ENCODE measurements at places on chromosomes 2 and 18. TPM values are rescaled to one million over a fixed set of nuclear protein-coding genes. Genes with fewer than 3 reads are reported as not detected.
A peak's percentile ranks its signal among the peaks of the same experiment; 100 is the strongest.

- no peak for ATAC-seq
Observed at GRCh38 chr2:196160946-196161345, 10.4 kb downstream of the STK17B start.

DNA sequence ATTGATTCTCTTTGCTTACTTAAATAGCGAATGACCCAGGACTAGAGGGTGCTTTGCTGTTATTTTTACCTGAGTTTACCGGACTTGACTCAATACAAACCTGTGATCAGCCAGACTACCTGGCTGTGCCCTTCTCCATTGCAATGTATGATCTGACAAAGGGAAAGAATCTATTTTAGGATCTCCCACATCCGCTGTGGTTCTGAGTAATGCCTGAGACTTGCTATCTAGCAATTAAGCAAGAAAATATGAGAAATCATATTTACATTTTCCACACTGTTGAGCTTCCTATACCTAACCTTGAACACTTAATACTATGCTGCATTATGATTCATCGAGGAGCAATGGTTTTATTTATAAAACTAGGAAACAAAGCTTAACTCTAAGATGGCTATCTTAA lies 215.2 kb downstream of the RAD51AP2 start:
- no peak for ATAC-seq

- ATAC-seq: peak; percentile 54
Observed at GRCh38 chr2:176001281-176001915, 669 bp downstream of the LNPK start.

The NYAP2 gene
- not detected for total RNA-seq

GRCh38 chr18:41265047-41265446 lies 690.0 kb upstream of the PIK3C3 start:
- no peak for ATAC-seq

The PLCD4 gene
- total RNA-seq: 0.52 TPM

GRCh38 chr2:15889442-15890123 lies 50.8 kb upstream of the MYCN start:
- ATAC-seq: no peak

DNA sequence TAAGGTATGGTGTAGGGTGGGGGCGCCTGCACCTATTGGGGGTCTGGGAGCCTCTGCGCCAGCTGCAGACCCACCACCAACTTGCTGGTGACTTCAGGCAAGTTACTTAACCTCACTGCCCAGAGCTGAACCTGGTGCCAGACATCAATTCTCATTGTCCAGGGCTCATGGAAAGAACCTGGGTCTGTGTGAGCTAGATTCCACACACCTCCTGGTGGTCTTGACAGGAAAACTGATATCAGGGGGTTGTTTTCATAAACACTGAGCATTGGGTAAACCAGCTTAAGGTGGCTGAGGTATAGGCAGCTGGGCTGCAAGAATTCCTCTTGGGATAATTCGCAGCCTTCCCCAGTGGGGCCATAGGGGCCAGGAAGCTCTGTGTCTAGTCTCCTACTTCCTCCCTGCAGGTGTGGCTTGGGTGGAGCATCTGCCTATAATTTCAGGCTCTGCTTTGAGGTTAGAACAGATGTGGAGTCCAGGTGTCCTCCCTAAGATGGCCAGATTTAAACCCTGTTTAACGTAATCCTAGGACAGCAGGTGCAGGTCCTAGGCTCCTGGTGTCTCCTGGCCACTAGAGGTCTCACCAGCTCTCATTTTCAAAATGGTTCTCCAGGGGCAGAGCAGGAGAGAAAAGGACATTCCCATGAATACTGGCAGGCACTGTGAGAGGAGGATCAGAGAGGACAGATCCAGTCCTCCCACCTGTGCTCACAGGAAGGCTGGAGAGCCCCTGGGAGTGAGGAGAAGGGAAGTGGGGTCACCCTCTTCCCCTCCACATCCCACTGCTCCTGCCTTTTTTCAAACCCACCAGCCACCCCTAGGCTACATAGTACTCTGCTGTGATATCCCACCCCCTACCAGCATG lies 100.4 kb upstream of the SMAD2 start:
- peak; percentile 32 for ATAC-seq

DNA sequence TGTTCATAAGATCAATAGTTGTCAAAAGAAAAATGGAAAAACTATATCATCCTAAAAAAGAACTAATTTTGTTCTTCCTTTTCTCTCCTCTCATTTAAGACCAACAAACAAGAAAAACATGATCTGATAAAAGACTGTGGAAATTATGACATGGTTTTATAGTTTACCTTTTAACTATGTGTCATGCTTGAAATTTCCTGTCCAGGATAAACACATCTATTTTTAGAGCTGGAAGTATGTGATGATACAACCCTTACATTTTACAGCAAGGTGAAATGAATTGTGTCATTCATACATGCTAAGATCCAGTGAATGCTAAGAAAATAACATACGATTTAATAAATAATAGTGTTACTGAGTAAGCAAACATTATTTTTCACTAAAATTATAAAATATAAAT lies 89.9 kb downstream of the GULP1 start:
- no peak for ATAC-seq

DNA sequence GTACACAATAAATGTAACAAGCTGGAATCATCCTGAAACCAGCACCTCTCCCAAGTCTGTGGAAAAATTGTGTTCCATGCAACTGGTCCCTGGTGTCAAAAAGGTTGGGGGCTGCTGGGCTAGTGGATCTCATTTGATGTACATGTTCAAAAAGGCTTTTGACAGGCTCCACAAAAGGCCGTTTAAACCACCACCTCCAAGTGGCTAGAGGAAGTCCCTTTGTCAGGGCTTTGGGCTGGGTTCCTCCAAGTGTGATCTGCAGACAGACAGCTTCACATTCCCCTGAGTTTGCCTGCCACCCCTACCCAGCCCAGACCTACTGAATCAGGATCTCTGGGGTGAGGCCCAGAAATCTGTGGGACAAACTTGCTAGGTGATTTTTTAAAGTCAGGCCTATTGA lies 84.7 kb downstream of the TGFA start:
- no peak for ATAC-seq

The PIGN gene
- 32.3 TPM for total RNA-seq

GRCh38 chr2:215794829-215795546 lies 218.4 kb downstream of the MREG start:
- ATAC-seq: no peak

DNA sequence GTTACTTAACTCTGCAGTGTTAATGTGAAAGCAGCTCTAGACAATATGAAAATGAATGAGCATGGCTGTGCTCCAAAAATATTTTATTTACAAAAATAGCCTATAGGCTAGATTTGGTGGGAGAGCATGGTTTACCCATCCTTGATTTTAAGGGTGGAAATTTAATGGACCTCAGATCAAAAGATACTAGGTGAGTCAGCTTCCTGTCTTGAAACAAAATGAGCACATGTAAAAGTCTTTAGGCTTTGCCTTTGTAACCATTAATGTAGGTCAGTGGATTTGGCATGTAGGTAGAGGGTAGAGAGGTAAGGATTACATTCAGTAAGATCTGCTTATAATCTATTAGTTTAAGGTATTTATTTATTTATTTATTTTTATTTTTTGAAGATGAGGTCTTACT lies 72.7 kb downstream of the GREB1L start:
- no peak for ATAC-seq

DNA sequence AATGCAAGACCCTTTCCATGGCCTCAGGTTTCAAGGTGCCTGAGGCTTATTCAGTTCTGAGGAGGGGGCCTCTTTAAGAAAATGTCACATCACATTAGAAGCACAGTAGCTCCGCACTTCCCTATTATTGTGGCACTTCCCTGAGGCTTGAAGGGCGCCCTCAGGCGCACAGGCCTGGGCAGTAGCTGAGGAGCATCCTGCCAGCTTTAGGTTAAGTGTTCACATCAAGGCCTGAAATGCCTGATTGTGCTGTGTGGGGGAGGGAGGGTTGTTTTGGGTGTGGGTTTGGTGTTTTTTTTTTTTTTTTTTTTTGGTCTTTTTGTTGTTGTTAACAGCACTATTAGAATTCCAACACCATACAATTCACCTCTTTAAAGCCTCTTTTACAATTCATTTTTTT lies 107.9 kb downstream of the CABLES1 start:
- no peak for ATAC-seq

DNA sequence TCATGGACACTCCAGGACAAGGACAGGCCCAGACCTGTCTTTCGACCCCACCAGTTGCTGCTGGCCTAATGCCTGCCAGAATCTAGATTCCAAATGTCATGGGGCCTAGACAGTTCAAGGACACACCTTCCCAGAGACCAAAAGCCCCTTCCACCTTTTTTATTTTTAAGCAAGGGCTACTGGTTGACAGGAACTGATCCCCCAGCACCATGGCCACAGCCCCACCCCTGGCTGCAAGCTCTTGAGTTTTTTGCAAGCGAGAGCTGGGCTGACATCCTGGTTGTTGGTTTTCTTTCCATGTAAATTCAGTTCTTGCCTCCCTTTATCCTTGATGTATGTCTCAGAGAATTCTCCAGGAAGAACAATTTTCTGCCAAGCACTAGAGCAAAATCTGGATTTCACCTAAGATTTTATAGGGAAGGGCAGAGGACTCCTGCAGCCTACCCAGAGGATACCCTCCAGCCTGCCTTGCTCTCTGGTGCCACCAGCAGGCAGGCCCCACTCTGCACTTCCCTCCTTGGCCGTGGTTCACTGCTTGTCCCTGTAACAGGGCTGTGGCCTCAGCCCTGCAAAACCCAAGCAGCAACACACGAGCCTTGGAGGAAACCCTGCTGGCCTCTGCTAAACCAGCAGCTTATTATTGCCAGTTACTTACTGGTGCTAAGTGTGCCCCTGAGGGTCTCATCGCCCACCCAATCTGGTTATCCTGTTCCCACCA lies 97.7 kb downstream of the TWIST2 start:
- no peak for ATAC-seq

- no peak for ATAC-seq
Observed at GRCh38 chr2:170396799-170397459, 219.0 kb downstream of the MYO3B start.

DNA sequence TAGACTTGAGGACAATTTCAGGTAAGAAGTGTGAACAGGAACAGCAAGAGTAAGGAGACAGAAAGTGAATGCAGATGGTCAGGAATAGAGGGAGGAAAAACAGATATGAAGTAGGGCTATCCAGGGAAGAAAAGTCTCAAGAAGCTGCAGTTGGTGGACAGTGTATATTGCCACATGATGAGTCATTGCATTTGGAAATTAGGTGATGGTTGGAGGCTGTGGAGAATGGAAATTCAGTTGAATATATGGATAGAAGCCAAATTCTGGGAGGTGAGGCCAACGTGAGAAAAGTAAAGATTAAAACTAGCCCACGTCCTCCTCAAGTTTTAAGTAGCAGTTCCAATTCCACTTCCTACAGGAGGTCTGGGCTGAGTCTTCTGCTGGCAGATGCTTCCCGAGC lies 158.4 kb downstream of the UBE2E3 start:
- ATAC-seq: no peak

DNA sequence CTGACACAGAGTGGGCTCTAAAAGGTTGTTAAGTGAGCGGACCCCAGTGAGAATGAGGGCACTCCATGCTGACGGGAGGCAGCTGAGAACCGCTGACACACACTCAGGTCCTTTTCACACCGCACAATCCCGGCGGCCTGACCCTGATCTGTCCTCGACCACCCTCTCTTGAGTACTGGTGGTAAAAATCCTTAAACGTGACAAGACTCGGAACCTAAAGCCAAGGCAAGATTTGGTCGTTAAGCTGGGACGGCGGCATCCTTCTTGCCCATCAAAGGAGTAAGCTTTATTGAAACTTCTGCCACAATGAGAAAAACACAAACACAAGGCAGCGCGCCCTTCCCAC lies 569 bp downstream of the TMX3 start:
- ATAC-seq: peak; percentile 2

The SULT1C2 gene
- not detected for total RNA-seq

- ATAC-seq: no peak
Observed at GRCh38 chr2:226338825-226339224, 460.8 kb downstream of the IRS1 start.
